ENCODE measurements at places on chromosomes 16 and 17. TPM values are rescaled to one million over a fixed set of nuclear protein-coding genes. Genes with fewer than 3 reads are reported as not detected.

GRCh38 chr16:80670170-80670865 lies 129.5 kb downstream of the DYNLRB2 start:
- no peak for DNase-seq

GRCh38 chr16:69306031-69306430 lies 5.1 kb upstream of the VPS4A start:
- DNase-seq, result no peak

- peak; percentile 34 for DNase-seq
Observed at GRCh38 chr16:19710191-19710908, 7.7 kb downstream of the KNOP1 start.

ST6GALNAC1 gene
- 2.4 TPM for total RNA-seq

OTOP3 gene
- not detected for total RNA-seq

DNA sequence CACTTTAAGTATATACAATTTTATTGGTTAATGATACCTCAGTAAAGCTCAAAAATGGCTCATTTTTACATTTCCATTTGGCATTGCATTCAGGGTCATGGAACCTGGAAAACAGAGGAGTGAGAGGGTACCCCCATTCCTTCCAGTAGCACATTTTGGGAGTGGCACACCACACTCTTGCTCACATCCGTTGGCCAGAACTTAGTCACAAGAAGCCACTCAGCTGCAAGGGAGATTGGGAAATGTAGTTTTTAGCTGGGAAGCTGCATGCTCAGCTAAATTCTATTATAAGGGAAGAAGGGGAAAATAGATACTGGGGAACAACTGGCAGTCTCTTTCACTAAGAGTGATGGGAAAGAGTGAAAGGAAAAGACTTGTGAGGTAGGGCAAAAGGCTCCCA lies 102.5 kb upstream of the TMEM97 start:
- DNase-seq, result no peak

TERB1 gene
- not detected for total RNA-seq

DNA sequence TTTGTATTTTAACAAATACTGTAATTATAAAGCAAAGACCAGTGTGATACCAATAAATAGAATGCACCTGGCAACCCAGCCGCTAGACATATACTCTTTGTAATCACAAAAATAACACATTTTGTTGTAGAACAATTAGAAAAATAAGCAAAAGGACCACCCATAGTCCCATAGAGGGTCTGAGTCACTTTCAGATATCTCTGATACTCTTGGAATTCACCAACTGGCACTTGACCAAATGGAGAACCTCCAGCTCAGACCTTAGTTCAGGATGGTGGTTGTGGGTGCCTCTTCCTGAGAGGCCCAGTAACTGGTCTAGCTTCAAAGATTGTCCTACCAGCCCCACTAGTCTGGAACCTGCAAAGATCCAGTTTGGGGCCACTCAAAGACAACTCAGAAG lies 789 bp upstream of the TERF2 start:
- DNase-seq, result no peak

GRCh38 chr16:61791464-61791863 lies 244.8 kb downstream of the CDH8 start:
- no peak for DNase-seq

DNA sequence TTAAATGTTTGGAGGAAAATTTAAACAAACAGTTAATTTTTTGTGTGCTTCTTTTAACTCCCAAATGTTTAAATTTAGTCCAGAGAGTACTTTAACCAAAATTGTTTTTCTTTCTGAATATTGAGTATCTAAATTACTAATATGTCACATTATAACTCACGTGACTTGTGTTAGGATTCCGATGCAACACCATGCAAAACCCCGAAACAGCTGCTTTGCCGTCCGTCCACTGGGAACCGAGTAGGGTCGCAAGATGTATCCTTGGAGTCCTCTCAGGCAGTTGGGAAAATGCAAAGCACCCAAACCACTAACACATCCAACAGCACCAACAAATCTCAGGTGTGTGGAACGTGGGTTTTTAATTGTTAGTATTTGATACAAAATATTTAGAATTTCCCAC lies 38.7 kb upstream of the ADCY7 start:
- no peak for DNase-seq

- no peak for DNase-seq
Observed at GRCh38 chr17:32523017-32523680, 36.4 kb downstream of the CDK5R1 start.

RNF213 gene
- total RNA-seq, result 49.7 TPM

DNA sequence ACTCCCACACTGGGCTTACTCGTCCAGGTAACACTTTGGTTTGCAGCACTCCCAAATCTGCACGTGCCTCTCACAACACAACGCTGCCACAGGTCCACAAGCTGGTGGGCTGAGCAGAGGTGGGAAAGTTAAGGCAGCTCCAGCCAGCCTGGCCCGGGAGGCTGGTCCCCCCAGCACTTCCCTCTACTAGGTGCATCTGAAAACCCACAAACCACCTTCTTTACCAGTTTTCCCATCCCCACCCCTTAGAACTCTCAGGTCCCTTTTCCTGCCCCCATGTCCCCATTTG lies 1.4 kb upstream of the GAA start:
- DNase-seq, result peak; percentile 24

Data from right cardiac atrium (tissue), 5 donors.